Cardiac septum (tissue), 1 donor: ENCODE measurements at places on chromosomes 2 and 18. TPM values are rescaled to one million over a fixed set of nuclear protein-coding genes. Genes with fewer than 3 reads are reported as not detected.

Gene RNU2-63P
- not detected for total RNA-seq

Gene GAREM2
- total RNA-seq: 1.1 TPM

Gene PPP1R1C
- total RNA-seq: 29.6 TPM

Gene NYAP2
- 0.05 TPM for total RNA-seq

Gene CACNB4
- 0.67 TPM for total RNA-seq

Gene SERPINB12
- not detected for total RNA-seq

Gene SP5
- total RNA-seq: 0.92 TPM
